ENCODE measurements at places on chromosomes 2 and 18. TPM values are rescaled to one million over a fixed set of nuclear protein-coding genes. Genes with fewer than 3 reads are reported as not detected.

COL4A4 gene
- total RNA-seq: not detected

KCNK3 gene
- total RNA-seq: not detected

ERICH2 gene
- total RNA-seq: not detected

MC2R gene
- total RNA-seq: not detected

PIK3C3 gene
- 40.2 TPM for total RNA-seq

ACAA2 gene
- total RNA-seq: 23.6 TPM

OSR1 gene
- 2.3 TPM for total RNA-seq

TFPI gene
- total RNA-seq: 158 TPM

KCNIP3 gene
- total RNA-seq: 4.6 TPM

NLRC4 gene
- not detected for total RNA-seq

TMEM169 gene
- total RNA-seq: 1.1 TPM

MAL gene
- not detected for total RNA-seq

SIX3 gene
- total RNA-seq: not detected

SLC19A3 gene
- not detected for total RNA-seq

TXNDC2 gene
- total RNA-seq: not detected

EGR4 gene
- not detected for total RNA-seq

NT5DC4 gene
- not detected for total RNA-seq

OXER1 gene
- not detected for total RNA-seq

MTERF4 gene
- 25.9 TPM for total RNA-seq

FBXO41 gene
- total RNA-seq: 0.29 TPM

RAB27B gene
- 34.6 TPM for total RNA-seq

TUBA4B gene
- not detected for total RNA-seq

HOXD9 gene
- total RNA-seq: 5.8 TPM

DYNAP gene
- total RNA-seq: not detected

SERPINB7 gene
- total RNA-seq: 16.1 TPM

TRABD2A gene
- 7.8 TPM for total RNA-seq

NPPC gene
- total RNA-seq: 0.58 TPM

SCN3A gene
- not detected for total RNA-seq

CDK15 gene
- total RNA-seq: 2.9 TPM

ZAP70 gene
- not detected for total RNA-seq

STK11IP gene
- total RNA-seq: 13.0 TPM

KIAA2012 gene
- not detected for total RNA-seq

RNF144A gene
- 8.5 TPM for total RNA-seq

ZNF516 gene
- 23.7 TPM for total RNA-seq

USP40 gene
- total RNA-seq: 24.6 TPM

ABCG8 gene
- not detected for total RNA-seq

ALPI gene
- total RNA-seq: not detected

ARHGAP15 gene
- total RNA-seq: not detected

SEPTIN2 gene
- total RNA-seq: 280 TPM

STARD6 gene
- total RNA-seq: 0.35 TPM

ASXL2 gene
- 6.6 TPM for total RNA-seq

AKAIN1 gene
- total RNA-seq: not detected

DSC1 gene
- not detected for total RNA-seq

MZT2B gene
- 261 TPM for total RNA-seq

SCG2 gene
- under 0.01 TPM for total RNA-seq

CCDC74B gene
- 11.2 TPM for total RNA-seq

UXS1 gene
- total RNA-seq: 51.0 TPM

RAD51AP2 gene
- not detected for total RNA-seq

CTNNA2 gene
- not detected for total RNA-seq

SDC1 gene
- 26.1 TPM for total RNA-seq

HJURP gene
- 23.1 TPM for total RNA-seq

CNGA3 gene
- not detected for total RNA-seq

ATOH8 gene
- 7.4 TPM for total RNA-seq

DAW1 gene
- total RNA-seq: 9.8 TPM

PID1 gene
- 2.5 TPM for total RNA-seq

ZSCAN30 gene
- 13.1 TPM for total RNA-seq

ZNF385B gene
- not detected for total RNA-seq
